ENCODE measurements at places on chromosomes 5 and 9.

DNA sequence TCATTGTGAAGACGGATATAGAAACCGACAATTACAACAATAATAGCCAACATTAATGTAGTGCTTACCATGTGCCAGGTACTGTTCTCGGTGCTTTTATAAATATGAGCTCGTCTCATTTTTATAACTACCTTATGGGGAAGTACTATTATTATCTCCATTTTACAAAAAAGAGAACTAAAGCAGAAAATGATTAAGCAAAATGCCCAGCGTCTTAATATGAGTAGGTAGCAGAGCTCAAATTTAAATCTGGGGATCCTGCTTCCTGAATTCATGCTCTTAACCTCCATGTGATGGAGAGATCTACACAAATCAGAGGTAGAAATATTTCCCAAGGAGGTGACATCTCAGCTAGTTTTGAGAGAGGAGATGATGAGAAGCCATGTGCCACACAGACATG is 256.9 kb downstream of the TRIM32 start:
- no peak for DNase-seq

- DNase-seq = no peak
Observed at GRCh38 chr5:81838307-81838906, 87.5 kb upstream of the SSBP2 start.

DNA sequence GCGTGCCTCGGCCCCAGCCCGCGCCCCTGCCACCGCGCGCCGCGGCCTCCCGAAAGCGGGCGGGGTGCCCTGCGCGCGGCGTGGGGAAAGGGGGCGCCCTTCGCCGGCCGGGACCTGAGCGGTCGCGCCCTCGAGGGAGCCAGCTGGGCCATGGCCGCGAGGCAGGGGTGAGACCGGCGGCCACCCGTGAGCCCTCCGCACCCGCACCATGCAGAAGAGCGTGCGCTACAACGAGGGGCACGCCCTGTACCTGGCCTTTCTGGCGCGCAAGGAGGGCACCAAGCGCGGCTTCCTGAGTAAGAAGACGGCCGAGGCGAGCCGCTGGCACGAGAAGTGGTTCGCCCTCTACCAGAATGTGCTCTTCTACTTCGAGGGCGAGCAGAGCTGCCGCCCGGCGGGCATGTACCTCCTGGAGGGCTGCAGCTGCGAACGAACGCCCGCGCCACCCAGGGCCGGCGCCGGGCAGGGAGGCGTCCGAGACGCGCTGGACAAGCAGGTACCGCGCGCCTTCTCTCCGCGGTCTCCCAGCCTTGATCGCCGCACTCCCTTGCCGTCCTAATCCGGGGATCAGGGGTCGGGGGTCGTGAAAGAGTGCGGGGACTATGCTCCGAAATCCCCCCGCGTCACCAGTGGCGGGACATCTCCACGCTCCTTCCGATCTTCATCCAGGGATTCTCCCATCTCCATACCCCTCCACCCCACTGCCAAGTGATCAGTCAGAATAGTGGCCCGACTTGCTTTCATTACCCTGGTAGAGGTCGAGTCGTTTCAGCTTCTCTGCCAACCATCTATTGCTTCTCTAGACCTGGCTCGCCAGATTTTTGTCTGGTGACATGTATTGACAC is 590 bp downstream of the RASGRF2 start:
- peak; percentile 13 for DNase-seq

DNA sequence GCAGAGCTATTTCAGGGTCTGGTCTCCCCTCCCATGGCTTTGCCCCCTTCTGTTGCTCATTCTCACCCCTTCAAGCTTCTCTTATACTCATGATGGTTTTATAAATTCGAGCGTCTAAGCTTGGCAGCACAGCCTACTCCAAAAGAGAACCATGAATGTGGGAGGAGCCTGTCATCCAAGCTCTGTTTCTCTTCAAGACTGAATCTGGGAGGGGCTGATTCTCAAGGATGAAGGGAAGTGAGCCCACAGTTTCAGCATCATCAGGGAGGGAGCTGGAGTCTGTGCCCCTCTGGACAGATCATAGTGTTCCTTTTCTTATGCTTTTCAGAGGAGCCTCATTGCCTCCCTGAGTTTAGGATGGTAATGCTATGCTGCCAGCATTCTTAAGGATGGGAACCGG is 168.6 kb downstream of the CFAP90 start:
- DNase-seq = no peak

- DNase-seq = no peak
Observed at GRCh38 chr5:179699616-179700237, 960 bp downstream of the CANX start.

- no peak for DNase-seq
Observed at GRCh38 chr9:99445371-99445891, 223.3 kb downstream of the SEC61B start.

- DNase-seq = no peak
Observed at GRCh38 chr5:169856571-169856970, 123.7 kb downstream of the INSYN2B start.

GRCh38 chr5:134549714-134550113 is 24.2 kb downstream of the JADE2 start:
- DNase-seq = no peak

DNA sequence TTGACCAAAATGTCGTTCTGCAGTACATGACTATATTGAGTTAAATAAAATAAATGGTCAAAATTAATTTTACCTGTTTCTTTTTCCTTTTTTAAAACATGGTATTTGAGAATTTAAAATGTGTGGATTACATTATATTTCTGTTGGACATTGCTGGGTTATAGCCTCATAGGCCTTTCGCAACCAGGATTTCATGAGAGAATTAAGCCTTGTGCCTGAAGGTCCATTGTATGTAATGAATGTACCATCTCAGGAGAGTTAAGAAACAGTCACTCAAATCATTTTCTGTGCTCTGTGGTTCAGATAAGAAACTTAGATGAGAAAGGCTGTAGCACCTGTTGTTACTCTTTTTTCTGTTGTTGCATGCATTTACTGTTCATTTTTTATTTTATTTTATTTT is 103.5 kb downstream of the ANGPTL2 start:
- no peak for DNase-seq

- DNase-seq = no peak
Observed at GRCh38 chr5:56735849-56736641, 79.3 kb upstream of the MAP3K1 start.

GRCh38 chr9:135087489-135087792 is at the start of gene OLFM1:
Gene OLFM1, plus strand, starts transcription at chr9:135087668. Its CDS starts 322 bp downstream, at chr9:135087990.
- no peak for DNase-seq

GRCh38 chr5:180170106-180170809 is 38.8 kb downstream of the RASGEF1C start:
- no peak for DNase-seq

DNA sequence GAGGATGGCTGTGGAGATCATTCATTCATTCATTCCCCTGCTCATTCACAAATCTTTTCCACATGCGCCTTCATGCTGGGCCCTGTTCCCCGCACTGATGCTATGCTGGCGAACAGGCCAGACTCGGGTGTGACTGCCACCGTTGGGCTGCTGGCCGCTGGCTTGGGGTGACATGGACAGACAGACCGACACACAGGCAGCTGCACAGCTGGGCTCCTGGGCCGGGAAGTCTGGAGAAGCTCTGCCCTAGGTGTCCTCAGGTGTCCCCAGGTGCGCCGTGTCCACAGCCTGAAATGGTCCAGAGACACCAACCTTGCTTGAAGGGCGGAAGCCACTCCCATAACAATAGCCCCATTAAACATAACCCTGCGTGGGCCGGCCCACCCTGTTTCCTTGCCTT is 35.0 kb upstream of the BARHL1 start:
- DNase-seq = no peak

- DNase-seq = peak; percentile 13
Observed at GRCh38 chr9:107155244-107155817, 127.7 kb upstream of the RAD23B start.

DNA sequence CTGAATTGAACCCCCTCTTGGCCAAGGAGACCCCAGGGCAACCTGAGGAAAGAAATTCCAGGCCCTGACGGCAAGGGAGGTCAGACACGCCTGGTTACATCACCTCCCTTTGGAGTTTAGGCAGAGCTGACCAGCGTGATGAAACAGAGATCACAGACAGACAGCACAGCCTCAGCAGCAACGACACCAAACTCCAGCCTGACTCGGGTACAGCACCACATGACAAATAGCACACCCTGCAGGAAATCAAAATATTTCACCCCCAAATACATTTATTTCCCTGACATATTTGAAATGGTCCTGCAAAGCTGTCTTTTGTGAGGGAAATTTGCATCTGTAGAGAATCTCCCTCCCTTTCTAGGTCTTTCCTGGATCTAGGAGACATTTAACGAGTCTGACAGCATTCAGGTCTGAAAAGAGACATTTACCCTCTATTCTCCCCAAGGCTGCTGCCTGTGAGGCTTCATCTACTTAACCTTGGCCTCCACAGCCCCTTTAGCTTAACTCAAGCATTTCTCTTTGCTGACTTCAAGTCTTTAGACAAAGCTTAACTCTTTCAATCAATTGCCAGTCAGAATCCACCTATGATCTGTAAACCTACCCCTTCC is 2.6 kb downstream of the QSOX2 start:
- no peak for DNase-seq

All from NCI-H1417 (cell line).